Calu3 (cell line): ENCODE measurements at places on chromosomes 2 and 18. TPM values are rescaled to one million over a fixed set of nuclear protein-coding genes. Genes with fewer than 3 reads are reported as not detected.

DNA sequence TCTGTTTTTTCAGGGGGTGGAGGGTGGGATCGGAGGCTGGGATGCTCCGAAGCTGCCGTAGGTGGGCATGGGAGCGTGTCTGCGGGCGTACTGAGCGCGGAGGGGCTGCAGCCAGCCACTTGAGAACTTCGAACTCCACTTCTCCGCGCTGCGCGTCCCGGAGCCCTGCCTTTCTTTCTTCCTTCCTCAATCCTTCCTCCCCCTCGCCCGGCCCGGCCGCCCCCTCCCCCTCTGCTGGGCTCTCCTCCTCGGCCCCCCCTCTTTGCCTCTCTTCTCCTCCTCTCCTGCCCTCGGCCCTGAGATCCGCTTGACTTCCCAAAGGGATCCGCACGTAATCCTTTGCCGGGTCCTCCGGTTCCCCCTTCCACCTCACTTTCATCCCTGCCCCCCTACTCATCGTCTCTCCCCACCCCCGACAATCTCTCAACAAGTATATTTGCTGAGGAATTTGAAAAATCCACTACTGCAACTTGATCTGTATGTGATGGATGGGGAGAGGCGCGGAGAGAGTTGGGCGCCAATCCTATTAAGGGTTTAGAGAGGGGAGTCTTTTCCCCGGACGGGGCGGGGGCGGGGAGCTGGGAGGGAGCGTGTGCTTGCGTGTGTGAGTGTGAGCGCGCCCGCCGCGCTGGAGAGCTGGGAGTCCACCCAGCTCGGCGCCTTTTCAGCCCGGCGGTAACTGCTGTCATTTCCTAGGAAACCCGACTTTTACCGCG, 1.1 kb downstream of the GLI2 start:
- peak; percentile 24 for DNase-seq
- H3K36me3 ChIP-seq: peaks cover 24% of the 10 kb centered on the region
- H3K4me3 ChIP-seq: peak overlapping the region; percentile 87
- H3K27me3 ChIP-seq: peaks cover 75% of the 10 kb centered on the region
- H3K27ac ChIP-seq: no peak overlapping the region

- no peak for DNase-seq
- no peak overlapping the region for H3K27ac ChIP-seq
- H3K4me1 ChIP-seq: peaks cover 8% of the 10 kb centered on the region
- no peak overlapping the region for H3K4me3 ChIP-seq
These were observed 76.8 kb downstream of the PLA2R1 start for GRCh38 chr2:159985656-159986055.

DNA sequence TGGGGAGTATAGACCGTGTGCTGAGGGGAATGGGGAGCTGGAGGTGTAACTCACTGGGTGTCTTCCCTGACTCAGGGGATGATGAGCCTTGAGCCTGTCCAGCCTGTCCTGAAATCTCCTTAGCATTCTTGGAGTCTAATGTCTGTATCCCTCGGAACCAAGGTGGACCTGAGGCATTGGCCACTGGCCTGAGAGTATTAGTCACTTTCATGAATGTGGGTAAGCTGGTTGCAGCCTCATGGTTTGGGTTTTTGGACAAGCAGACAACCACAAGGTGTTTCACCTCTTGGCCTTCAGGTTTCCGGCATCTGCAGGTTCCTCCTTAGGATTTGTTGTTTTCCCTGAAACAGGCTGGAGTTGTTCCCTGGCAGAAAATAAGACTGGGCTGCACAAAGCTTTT, 63.2 kb downstream of the PRKCE start:
- H3K36me3 ChIP-seq: no peaks in the 10 kb centered on the region
- H3K4me1 ChIP-seq: peaks cover 8% of the 10 kb centered on the region
- no peak overlapping the region for H3K27ac ChIP-seq

DNA sequence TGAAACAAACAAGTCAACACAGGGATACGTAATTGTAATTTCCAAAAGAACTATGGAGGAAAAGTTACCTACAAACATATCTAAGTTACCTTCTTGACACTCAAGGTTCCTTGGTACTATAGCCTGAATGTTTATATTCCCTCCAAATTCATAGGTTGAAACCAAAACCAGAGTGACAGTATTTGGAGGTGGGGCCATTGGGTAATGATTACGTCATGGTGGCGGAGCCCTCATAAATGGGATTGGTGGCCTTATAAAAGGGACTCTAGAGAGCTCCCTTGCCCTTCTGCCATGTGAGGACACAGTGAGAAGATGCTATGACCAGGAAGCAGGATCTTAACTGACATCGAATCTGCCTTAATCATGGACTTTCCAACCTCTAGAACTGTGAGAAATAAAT, 87.3 kb downstream of the PMAIP1 start:
- H3K36me3 ChIP-seq: no peaks in the 10 kb centered on the region
- DNase-seq: no peak
- H3K4me1 ChIP-seq: peaks cover 33% of the 10 kb centered on the region
- H3K27ac ChIP-seq: no peak overlapping the region
- no peaks in the 10 kb centered on the region for H3K27me3 ChIP-seq

DNA sequence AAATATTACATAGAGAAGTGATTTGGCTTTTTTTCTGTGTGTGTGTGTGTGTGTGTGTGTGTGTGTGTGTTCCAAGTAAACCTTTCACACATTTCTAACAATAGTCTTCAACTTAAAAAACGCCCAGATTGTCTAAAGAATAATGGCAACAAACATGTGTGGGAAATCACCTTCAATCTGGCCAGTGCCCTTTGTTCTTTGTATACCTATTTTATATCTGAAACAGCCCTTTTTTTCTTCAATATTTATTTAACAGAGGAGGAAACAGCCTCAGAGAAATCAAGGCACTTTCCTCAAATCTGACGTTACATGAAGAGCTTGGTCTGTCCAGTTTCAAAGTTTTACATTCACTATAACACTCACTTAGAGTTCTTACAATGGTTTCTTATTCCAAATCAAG, 25.3 kb downstream of the CCDC195 start:
- no peak overlapping the region for H3K4me3 ChIP-seq
- H3K27me3 ChIP-seq: no peaks in the 10 kb centered on the region
- no peaks in the 10 kb centered on the region for H3K36me3 ChIP-seq
- H3K27ac ChIP-seq: no peak overlapping the region
- no peak for DNase-seq

DNA sequence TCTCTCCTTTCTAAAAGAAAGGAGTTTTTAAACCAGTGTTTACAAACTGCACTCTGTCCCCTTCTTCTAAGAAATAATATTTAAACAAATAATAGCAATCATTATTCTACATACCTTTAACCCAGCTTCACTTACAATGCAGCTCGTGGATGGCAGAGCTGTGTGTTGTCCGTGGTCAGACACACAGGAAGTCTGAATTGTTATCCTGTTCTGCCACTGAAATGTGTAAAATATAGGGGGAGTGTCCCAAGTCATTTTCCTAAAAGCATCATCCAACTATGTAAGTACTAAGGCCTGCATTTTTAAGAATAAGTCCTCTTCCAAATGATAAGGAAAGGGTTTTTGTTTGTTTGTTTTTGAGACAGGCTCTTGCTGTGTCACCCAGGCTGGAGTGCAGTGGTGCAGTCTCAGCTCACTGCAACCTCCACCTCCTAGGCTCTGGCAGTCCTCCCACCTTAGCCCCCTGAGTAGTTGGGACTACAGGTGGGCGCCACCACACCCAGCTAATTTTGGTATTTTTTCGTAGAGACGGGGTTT, 2.7 kb upstream of the PPP4R1 start:
- no peak for DNase-seq
- no peak overlapping the region for H3K4me3 ChIP-seq
- H3K27ac ChIP-seq: peak overlapping the region; percentile 45
- H3K36me3 ChIP-seq: peaks cover 25% of the 10 kb centered on the region

- H3K4me3 ChIP-seq: peak overlapping the region; percentile 68
- peak; percentile 32 for DNase-seq
- peaks cover 8% of the 10 kb centered on the region for H3K36me3 ChIP-seq
- H3K27me3 ChIP-seq: no peaks in the 10 kb centered on the region
- peak overlapping the region; percentile 55 for H3K27ac ChIP-seq
These were observed 49.5 kb upstream of the POLE4 start for GRCh38 chr2:74908748-74909444.

The KCNS3 gene
- total RNA-seq: 3.5 and 5.0 TPM in 2 replicates
